ENCODE measurements at places on chromosomes 2 and 18. TPM values are rescaled to one million over a fixed set of nuclear protein-coding genes. Genes with fewer than 3 reads are reported as not detected.

The ARID5A gene
- total RNA-seq, result 11.2 TPM

The NPPC gene
- not detected for total RNA-seq

The CCDC68 gene
- total RNA-seq, result 20.2 TPM

The ANKRD62 gene
- total RNA-seq, result not detected

The CPS1 gene
- total RNA-seq, result 23.7 TPM

The REG3A gene
- not detected for total RNA-seq

The GPR35 gene
- not detected for total RNA-seq

The LCLAT1 gene
- 17.8 TPM for total RNA-seq

The PLGLB2 gene
- 0.32 TPM for total RNA-seq

The ZNF516 gene
- total RNA-seq, result 47.7 TPM

The HK2 gene
- total RNA-seq, result 14.1 TPM

The DLX1 gene
- total RNA-seq, result not detected

The MROH2A gene
- not detected for total RNA-seq

The PRKRA gene
- 44.6 TPM for total RNA-seq

The TRIM43 gene
- not detected for total RNA-seq

The MAPK4 gene
- total RNA-seq, result 0.16 TPM

The ASAP2 gene
- 7.2 TPM for total RNA-seq

The EPHA4 gene
- total RNA-seq, result 6.8 TPM

The VWC2L gene
- not detected for total RNA-seq

The ADAM23 gene
- 1.4 TPM for total RNA-seq

The L3MBTL4 gene
- total RNA-seq, result 0.24 TPM

The TMEM163 gene
- 0.13 TPM for total RNA-seq

The TSPYL6 gene
- total RNA-seq, result not detected

The CFAP53 gene
- total RNA-seq, result 0.39 TPM

The ATP5F1A gene
- 544 TPM for total RNA-seq

The SLC9A4 gene
- total RNA-seq, result not detected

The KCNF1 gene
- 0.26 TPM for total RNA-seq

The MDH1 gene
- total RNA-seq, result 129 TPM
